ENCODE measurements at places on chromosomes 13 and 19.

DNA sequence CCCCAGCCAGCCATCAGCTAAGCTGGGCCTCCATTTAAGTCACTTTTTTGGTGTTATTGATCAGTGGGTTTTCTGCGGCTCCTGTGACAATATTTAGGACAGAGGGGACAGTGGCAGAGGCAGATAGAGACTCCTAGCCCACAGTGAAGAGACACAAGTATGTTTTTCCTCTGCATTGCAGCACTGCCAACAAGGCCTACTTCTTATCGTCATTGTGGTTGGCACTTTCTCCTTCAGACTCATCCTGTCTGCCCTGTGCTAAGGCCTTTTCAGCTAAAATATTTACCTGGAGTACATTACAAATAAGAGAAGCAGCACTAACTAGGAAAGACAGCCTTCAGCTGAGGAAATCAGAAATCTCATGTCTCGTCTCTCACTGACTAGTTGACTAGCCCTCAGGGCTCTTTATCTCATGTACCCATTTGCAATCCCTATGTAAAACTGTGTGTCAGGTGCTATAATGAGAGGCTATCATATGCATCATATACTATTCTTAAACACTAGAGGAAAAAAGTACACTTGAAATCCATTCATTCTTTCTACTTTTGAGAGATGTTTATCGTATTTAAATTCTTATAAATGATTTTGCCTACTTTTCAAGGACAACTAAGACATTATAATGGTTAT, 62.2 kb downstream of the ZAR1L start:
- H3K27me3 ChIP-seq = no peaks in the 10 kb centered on the region
- H3K4me1 ChIP-seq = no peaks in the 10 kb centered on the region
- H3K36me3 ChIP-seq = no peaks in the 10 kb centered on the region
- no peak overlapping the region for H3K4me3 ChIP-seq

DNA sequence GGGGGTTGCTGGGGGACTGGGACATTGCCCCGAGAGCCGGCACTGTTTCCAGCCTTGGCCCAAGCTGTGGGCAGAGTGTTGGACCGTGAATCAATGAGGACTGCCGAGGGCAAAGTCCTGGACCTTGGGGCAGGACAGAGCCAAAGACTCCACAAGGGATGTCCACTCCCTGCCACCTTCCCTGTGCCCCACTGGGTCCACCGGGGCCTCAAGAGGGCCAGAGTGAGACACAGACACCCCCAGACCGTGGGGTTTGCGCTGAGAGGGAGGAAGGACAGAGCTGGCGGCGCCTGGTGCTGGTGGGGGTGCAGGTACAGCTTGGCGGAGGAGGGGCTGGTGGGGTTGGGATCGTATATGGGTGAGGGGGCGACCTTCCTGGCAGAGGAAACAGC, 11.8 kb downstream of the MAST3 start:
- no peak for DNase-seq
- H3K36me3 ChIP-seq = no peaks in the 10 kb centered on the region
- H3K4me3 ChIP-seq = peak overlapping the region; percentile 58
- peaks cover 20% of the 10 kb centered on the region for H3K4me1 ChIP-seq
- peaks cover 28% of the 10 kb centered on the region for H3K27me3 ChIP-seq
- no peak overlapping the region for H3K27ac ChIP-seq

- H3K4me3 ChIP-seq = no peak overlapping the region
- no peaks in the 10 kb centered on the region for H3K4me1 ChIP-seq
- no peak for DNase-seq
- H3K27ac ChIP-seq = no peak overlapping the region
- peaks cover 56% of the 10 kb centered on the region for H3K36me3 ChIP-seq
Observed at GRCh38 chr19:11721681-11722080, 17.1 kb downstream of the ZNF823 start.

DNA sequence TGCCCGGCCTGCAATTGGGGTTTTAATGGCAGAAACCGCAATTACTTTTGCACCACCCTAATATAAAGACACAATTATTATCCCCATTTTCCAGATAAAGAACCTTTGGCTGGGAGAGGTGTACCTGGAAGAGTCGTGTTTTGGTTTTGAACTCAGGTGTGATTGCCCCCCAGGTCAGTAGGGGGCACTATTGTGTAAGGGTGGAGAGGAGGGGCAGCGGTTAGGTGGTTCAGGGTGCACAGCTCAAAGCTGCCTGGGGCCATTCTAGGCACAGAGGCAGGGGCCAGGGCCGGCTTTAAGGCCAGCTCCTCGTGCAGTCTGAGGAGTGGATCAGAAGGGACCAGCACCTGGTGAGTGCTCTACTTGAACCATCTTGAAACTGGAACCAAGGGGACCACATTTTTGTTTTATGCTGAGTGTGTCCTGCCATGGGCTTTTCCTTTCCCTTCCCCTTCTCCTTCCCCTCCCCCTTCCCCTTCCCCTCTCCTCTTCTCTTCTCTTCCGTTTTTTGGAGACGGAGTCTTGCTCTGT, 5.8 kb upstream of the FCGRT start:
- peak; percentile 77 for DNase-seq
- no peak overlapping the region for H3K4me3 ChIP-seq
- no peak overlapping the region for H3K27ac ChIP-seq
- no peaks in the 10 kb centered on the region for H3K36me3 ChIP-seq
- H3K4me1 ChIP-seq = peaks cover 3% of the 10 kb centered on the region

- no peaks in the 10 kb centered on the region for H3K27me3 ChIP-seq
- H3K27ac ChIP-seq = no peak overlapping the region
- no peaks in the 10 kb centered on the region for H3K4me1 ChIP-seq
Observed at GRCh38 chr19:13078897-13079541, 23.6 kb downstream of the LYL1 start.

DNA sequence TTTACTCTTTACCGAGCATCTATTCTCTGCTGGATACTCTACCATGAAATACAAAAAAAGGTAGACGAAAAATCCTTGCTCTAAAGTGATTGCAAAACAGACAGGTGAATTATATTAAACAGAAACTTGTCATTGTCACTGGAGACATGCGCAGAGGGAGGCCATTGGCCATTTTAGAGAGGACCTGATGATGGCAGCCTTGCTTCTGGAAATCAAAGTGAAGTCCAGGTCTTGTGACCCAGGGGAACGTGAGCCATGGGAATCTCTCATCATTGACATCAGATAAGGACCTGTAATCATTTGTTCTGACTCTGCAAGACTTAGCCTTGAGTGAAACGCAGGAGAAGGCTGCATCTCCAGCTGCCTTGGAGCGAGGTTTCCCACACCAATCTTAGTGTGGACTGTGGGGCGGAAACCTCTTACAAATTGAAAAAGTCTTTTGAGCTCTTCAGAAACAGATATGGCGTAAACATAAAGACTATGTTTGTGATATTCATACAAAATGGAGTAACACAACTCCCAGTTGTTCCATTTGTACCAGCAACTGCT, 16.8 kb upstream of the SLC46A3 start:
- no peaks in the 10 kb centered on the region for H3K36me3 ChIP-seq
- peaks cover 9% of the 10 kb centered on the region for H3K4me1 ChIP-seq
- DNase-seq = no peak
- no peaks in the 10 kb centered on the region for H3K27me3 ChIP-seq
- H3K4me3 ChIP-seq = no peak overlapping the region

DNA sequence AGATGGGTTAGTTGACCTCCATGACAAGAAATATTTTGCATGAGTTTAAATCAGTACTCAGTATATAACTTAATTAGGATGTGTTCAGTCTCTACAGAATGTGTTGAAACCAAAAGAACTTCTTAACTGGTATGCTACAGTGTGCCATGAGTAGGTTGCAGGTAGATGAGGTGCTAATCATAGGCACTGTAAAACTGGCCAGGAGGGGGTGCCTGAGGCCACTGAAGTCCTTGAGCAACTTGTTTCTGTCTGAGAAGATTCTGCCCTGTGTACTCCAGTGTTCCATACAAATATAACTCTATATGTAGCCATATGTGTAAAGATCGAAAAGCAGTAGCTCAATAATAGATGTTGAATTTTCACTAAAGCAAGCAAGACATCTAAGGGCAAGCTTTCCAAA, 549.2 kb upstream of the KLF12 start:
- H3K27ac ChIP-seq = no peak overlapping the region
- DNase-seq = no peak
- H3K36me3 ChIP-seq = no peaks in the 10 kb centered on the region
- H3K4me3 ChIP-seq = no peak overlapping the region
- H3K4me1 ChIP-seq = no peaks in the 10 kb centered on the region

DNA sequence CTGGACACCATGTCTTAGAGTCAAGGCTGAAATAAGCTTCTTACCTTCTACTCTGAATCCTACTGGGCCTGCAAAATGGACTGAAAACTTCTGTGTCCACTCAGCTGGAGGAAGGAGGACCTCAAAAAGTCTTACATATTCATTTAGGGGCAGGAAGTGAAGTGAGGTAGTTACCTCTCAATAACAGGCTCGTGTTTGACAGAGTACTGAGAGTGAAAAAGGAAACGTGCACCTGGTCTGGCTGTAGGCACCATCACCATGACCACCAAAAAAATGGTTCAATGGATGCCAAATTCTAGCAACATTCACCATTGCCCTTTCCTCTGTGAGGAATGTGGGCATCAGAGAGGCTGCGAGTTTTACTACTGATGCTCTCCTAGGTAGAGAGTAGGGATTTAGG, 176.2 kb downstream of the RFC3 start:
- H3K27me3 ChIP-seq = no peaks in the 10 kb centered on the region
- no peak for DNase-seq
- no peak overlapping the region for H3K27ac ChIP-seq
- H3K4me1 ChIP-seq = no peaks in the 10 kb centered on the region
- no peak overlapping the region for H3K4me3 ChIP-seq

DNA sequence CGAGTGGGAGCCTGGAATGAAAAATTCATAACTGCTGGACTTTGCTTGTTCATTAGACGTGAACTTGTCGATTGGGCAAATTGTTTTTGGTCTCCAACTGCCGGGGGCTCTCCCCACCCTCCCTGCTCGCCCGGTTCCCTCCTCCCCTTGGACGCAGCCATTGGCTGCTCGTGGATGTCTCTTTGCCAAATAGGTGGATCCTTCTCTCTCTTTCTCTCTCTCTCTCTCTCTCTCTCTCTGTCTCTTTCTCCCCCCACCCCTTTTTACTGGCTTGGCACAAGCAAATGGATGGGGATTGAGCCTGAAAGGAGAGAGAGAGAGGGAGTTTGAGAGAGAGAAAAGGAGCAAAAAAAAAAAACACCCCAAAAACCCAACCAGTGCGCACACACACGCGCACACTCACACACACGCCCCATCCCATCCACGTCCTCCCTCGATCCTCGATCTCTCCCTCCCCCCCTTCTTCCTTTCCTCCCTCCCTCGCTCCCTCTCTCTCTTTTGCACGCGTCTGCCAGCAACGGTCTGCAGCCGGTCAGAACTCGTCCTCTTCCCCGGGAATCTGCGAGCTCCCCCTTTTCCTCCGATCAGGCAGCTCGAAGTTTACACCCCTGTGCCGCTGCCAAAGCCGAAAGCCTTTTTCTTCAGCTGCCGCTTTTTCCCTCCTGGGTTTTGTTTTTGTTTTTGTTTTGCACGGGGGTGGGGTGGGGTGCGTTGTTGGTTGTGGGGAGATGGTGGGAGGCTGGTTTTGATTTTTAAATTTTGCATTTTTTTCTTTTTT, 27.8 kb downstream of the NFIX start:
- peak; percentile 15 for DNase-seq
- no peaks in the 10 kb centered on the region for H3K27me3 ChIP-seq
- no peak overlapping the region for H3K27ac ChIP-seq

DNA sequence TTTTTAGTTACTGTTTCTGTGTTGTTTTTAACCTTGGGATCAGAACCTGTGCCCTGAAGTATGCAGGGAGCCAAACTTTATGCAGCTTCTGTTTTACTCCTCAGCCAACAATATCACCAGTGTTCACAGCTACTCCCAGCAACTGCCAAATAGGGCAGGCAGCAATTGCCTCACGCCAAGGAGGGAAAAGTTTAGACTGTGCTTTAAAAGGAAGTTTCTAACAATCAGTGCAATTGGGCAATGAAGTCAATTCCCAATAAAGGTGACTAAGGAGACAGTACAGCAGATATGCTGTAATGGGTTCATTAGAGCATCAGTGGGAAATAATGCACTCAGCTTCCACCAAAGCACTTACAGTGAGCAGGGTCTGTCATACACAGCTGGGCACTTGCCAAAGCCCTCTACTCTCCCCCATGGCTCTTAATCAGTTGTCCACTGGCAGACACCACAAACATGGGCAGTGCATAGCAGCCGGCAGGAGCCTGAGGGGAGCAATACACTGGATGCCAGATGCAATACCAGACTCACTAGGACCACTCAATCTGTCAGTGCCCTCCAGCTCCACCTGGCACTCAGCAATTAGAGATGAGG, 19.3 kb downstream of the ENOX1 start:
- no peak overlapping the region for H3K4me3 ChIP-seq
- no peak for DNase-seq
- no peaks in the 10 kb centered on the region for H3K4me1 ChIP-seq
- H3K27me3 ChIP-seq = no peaks in the 10 kb centered on the region

DNA sequence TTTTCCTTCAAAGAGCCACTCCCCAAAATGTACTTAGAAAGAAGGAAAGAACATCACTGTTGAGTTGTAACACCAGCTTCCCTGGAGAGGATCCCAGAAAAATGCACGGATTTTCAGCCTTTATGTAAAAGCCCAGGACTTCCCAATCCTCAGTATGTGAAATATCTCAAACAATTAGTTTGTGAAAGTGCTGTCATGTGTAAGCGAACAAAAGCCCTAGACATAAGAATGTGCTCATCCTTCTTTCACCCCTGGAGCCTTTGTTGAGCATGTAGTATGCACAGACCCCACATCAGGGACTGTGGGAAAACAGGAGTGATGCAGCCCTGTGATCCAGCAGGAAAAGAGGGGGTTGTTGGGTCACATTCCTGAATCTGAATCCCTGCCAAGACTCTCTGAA, 441.4 kb upstream of the ZNF507 start:
- DNase-seq = no peak
- H3K27ac ChIP-seq = no peak overlapping the region
- no peaks in the 10 kb centered on the region for H3K27me3 ChIP-seq
- no peaks in the 10 kb centered on the region for H3K36me3 ChIP-seq
- no peaks in the 10 kb centered on the region for H3K4me1 ChIP-seq

GRCh38 chr19:3056417-3057088, 5.7 kb downstream of the TLE5 start:
- no peak for DNase-seq
- H3K36me3 ChIP-seq = peaks cover 85% of the 10 kb centered on the region
- H3K27me3 ChIP-seq = no peaks in the 10 kb centered on the region

- H3K27me3 ChIP-seq = no peaks in the 10 kb centered on the region
- H3K27ac ChIP-seq = no peak overlapping the region
- no peaks in the 10 kb centered on the region for H3K36me3 ChIP-seq
- no peak for DNase-seq
- no peak overlapping the region for H3K4me3 ChIP-seq
Observed at GRCh38 chr13:80921541-80921940, 580.6 kb upstream of the SPRY2 start.

GRCh38 chr13:52118595-52118994, 10.3 kb downstream of the NEK5 start:
- no peaks in the 10 kb centered on the region for H3K36me3 ChIP-seq
- DNase-seq = no peak
- H3K4me1 ChIP-seq = no peaks in the 10 kb centered on the region

- no peak for DNase-seq
- no peaks in the 10 kb centered on the region for H3K36me3 ChIP-seq
- no peak overlapping the region for H3K27ac ChIP-seq
- H3K4me3 ChIP-seq = no peak overlapping the region
- no peaks in the 10 kb centered on the region for H3K4me1 ChIP-seq
Observed at GRCh38 chr13:99408703-99409000, 92.6 kb upstream of the TM9SF2 start.

GRCh38 chr19:11079999-11080398, 9.3 kb upstream of the LDLR start:
- H3K36me3 ChIP-seq = no peaks in the 10 kb centered on the region
- no peak overlapping the region for H3K27ac ChIP-seq
- no peak overlapping the region for H3K4me3 ChIP-seq
- H3K27me3 ChIP-seq = no peaks in the 10 kb centered on the region
- DNase-seq = no peak
- no peaks in the 10 kb centered on the region for H3K4me1 ChIP-seq

- no peak for DNase-seq
- no peaks in the 10 kb centered on the region for H3K4me1 ChIP-seq
- no peak overlapping the region for H3K4me3 ChIP-seq
- H3K27me3 ChIP-seq = no peaks in the 10 kb centered on the region
- H3K36me3 ChIP-seq = no peaks in the 10 kb centered on the region
Observed at GRCh38 chr13:57634839-57635165, 3.3 kb downstream of the PCDH17 start.
